Right lung (tissue), 10 donors: ENCODE measurements at places on chromosomes 2 and 18. TPM values are rescaled to one million over a fixed set of nuclear protein-coding genes. Genes with fewer than 3 reads are reported as not detected.

Gene SLC9A2
- polyA plus RNA-seq = 0.29 TPM

DNA sequence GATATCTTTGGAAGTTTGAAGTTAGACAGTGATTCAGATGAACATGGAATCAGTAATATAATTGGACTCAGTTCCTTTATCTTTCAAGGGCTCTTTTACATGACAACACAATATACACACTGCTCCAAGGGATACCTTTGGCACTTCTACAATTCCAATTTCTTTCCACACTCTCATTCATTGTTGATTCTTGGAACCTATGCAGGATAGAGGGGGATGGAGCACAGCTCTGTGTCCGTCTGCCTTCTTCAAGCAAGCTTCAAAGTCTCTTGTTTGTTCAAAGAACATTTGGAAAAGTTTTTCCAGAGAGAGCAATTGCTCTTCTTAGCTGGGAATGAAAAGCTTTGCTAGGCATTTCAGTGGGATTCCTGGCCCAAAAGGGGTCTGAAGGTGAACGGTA lies 276.2 kb upstream of the ZEB2 start:
- DNase-seq = no peak

- DNase-seq = no peak
These were observed 368.7 kb downstream of the SLC4A3 start for GRCh38 chr2:219995991-219996765.

DNA sequence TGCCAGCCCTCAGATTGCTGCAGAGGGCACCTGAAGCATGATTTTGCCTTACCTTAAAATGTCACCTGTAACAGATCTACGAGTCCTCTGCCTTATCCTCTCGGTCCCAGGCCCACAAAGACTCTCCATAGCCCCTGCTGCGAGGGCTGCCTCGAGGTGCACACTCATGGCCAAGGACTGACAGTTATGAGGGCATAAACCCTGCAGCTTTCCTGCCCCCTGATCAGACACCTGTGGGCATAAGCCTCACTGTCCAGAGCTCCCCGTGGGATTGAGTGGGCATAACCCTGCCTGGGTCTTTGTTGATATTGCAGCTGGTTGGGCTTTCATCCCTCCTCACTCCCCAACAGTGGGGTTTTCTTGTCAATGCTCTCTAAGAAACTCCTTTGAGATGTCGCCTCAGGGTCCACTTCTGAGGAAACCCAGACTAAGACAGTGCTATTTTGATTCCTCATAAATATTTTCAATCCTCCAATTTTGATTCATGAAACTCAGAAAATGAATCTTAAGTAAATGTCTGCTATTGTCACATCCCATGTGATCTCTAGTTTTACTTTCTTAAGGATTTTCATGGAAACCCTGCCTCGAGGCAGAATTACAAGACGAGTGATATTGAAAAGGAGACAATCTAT lies 108.5 kb upstream of the NCK2 start:
- no peak for DNase-seq

- DNase-seq = no peak
These were observed 213.0 kb downstream of the TNS1 start for GRCh38 chr2:217789736-217790181.

DNA sequence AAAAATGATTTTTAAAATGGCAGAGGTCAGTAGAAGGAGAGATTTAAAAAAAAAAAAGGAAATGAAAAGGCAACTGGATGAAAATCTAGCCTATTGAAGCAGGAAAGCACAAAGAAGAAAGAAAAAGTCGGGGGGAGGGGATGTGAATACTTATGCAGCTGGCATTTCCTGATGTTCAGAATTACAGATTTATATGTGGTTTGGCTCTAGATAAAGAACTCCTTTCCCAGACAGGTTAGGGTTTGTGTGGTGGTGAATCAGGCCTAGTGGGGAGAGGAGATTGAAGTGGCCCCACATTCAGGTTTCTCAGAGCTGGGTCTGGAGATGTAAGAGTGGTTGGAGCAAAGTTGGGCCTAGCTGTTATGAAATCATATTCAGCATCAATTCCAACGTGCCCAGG lies 394.4 kb downstream of the FIGN start:
- DNase-seq = no peak

DNA sequence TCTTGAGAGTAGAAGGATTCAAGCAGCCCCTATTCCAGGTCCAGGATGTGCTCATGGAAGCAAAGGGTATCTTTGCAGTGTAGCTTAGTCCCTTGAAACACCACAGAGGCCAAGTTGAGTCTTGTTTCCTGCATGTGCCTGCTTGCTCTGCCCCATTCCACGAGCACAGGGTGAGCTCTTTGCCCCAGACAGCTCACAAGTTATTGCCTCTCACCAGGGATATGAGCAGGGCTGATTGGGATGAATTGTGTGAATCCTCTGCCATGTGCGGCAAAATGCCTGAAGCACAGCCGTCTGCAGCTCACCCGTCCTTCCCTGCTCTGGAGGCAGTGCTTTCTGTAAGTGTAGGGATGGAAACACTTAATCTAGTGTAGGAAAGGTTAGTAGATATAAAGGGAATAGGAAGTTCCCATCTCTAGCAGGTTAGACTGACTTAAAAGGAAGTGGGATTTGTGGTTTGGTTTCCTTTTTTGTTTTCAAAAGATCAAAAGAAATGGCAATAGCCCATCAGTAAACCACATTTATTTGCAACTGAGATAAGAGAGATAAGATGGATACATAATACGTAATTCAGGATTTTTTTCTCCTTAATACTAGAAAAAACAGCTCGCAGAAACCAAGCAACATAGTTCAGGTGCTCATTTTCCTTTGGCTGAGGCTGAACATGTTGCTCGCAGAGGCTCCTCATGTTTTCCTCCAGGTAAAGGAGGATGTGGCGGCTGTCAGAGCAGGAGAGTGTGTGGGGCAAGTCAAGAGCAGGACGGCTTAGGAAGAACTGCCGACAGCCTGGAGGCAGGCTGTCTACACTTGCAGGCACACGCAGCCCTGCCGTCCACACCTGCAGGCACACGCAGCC lies 41.4 kb downstream of the TMEM182 start:
- no peak for DNase-seq

DNA sequence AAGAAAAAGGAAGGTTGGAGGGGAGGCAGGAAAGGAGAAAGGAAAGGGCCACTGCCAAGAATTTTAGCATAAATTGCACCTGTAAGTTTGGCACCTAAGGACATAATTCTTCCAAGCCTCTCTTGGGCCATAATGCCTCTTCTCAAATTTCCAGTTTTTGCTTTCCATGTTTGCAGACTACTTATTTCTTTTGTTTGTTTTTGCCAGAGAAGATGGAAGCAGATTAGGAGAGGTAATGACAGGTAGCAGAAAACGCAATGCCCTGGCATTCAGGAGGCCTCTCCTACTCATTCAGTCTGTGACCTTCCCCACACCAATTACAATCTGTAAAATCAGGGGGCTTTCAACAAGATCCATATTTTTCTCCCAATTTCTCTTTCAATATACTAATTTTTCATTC lies 56.8 kb downstream of the MRPL33 start:
- DNase-seq = no peak

GRCh38 chr2:165450156-165450555 lies 19.3 kb upstream of the CSRNP3 start:
- no peak for DNase-seq
